ENCODE measurements at places on chromosomes 6 and 20. TPM values are rescaled to one million over a fixed set of nuclear protein-coding genes. Genes with fewer than 3 reads are reported as not detected.

The TREM1 gene
- total RNA-seq = not detected

The SOBP gene
- 0.59 TPM for total RNA-seq

The BMP6 gene
- total RNA-seq = 33.2 TPM

The TBPL1 gene
- 79.5 TPM for total RNA-seq

The NCOA7 gene
- total RNA-seq = 250 TPM

The CLVS2 gene
- total RNA-seq = not detected

The TNNC2 gene
- not detected for total RNA-seq

The PARD6B gene
- total RNA-seq = 6.8 TPM

The TRIM15 gene
- 0.12 TPM for total RNA-seq

The SPTLC3 gene
- 15.7 TPM for total RNA-seq

The HEY2 gene
- not detected for total RNA-seq

The TAGAP gene
- total RNA-seq = not detected

The NRN1 gene
- total RNA-seq = 7.4 TPM

The LST1 gene
- not detected for total RNA-seq

The SRMS gene
- not detected for total RNA-seq

The RAMACL gene
- 0.17 TPM for total RNA-seq

The SNAP91 gene
- 0.67 TPM for total RNA-seq

The SPDEF gene
- total RNA-seq = not detected

The MCCD1 gene
- not detected for total RNA-seq

The LINC00237 gene
- not detected for total RNA-seq

The HACE1 gene
- total RNA-seq = 6.0 TPM

The DEF6 gene
- total RNA-seq = 2.1 TPM

The IMPG1 gene
- total RNA-seq = not detected
